ENCODE measurements at places on chromosomes 11 and 22.
A peak's percentile ranks its signal among the peaks of the same experiment; 100 is the strongest.

DNA sequence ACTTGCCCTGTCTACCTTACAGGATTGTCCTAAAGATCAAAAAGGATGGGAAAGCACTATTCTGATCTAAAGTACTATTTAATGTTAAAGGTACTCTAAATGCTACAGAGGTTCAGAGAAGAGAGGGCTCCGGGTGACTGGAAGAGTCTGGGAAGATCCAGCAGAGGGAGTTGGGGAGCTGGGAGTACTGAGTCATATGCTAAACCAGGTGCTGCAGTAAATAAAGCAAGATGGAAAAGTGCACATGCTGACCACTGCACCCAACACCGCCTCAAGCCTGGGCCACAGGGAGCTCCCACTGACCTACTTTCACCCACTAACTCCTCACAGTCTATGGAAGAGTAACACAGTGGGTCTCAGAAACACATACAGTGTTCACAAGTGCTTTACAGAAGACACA is 49.3 kb downstream of the WT1 start:
- DNase-seq, result peak; percentile 71

- no peak for DNase-seq
Measured at GRCh38 chr11:8533332-8533731, 60.7 kb downstream of the STK33 start.

DNA sequence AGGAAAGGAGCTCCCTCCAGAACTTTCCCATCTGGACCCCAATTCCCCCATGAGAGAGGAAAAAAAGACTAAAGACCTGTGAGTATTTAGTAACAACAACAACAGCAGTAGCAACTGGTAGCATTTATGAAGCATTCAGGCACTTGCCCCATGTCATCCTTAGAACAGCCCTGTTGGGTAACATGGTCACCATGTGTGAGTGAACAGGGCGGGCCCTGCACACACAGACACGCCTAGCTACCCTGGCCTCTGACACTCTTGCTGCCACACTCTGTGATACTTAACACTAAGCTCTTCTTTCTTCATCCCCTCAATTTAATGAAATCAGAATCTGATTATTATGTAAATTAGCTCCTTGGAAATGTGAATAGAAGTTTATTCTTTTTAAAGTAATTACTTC is 26.1 kb upstream of the SLC25A18 start:
- no peak for DNase-seq

DNA sequence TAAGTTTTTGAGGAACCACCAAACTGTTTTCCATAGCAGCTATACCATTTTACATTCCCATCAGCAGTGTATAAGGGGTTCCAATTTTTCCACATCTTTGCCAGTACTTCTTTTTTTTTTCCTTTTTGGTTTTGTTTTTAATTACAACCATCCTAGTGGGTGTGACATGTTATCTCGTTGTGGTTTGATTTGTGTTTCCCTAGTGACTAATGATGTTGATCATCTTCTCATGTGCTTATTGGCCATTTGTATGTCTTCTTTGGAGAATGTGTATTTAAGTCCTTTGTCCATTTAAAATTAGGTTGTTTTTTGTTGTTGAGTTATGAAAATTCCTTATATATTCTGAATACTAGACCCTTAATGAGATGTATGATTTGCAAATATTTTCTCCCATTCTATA is 59.3 kb downstream of the STIM1 start:
- DNase-seq, result peak; percentile 35

- no peak for DNase-seq
Measured at GRCh38 chr11:44998051-44998450, 47.4 kb upstream of the TP53I11 start.

DNA sequence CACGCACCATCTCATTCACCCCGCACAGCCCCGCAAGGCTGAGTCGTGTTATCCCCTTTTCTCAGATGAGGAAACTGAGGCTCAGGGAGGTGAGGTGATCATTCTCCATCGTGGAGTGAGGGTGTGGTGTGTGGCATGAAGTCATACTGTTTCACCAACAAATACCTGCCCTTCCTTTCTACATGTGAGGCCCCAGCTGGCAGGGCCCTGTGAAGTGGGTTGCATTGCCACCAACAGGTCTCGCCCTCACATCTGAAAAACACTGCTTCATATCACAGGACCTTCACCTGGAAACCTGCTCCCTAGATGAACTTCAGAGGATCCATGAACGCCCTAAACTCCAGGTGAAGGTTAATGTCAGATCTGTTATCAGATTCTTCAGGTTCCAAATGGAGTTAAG is 4.3 kb downstream of the SSTR3 start:
- no peak for DNase-seq

GRCh38 chr11:18299721-18300120 is 22.2 kb downstream of the HPS5 start:
- no peak for DNase-seq

DNA sequence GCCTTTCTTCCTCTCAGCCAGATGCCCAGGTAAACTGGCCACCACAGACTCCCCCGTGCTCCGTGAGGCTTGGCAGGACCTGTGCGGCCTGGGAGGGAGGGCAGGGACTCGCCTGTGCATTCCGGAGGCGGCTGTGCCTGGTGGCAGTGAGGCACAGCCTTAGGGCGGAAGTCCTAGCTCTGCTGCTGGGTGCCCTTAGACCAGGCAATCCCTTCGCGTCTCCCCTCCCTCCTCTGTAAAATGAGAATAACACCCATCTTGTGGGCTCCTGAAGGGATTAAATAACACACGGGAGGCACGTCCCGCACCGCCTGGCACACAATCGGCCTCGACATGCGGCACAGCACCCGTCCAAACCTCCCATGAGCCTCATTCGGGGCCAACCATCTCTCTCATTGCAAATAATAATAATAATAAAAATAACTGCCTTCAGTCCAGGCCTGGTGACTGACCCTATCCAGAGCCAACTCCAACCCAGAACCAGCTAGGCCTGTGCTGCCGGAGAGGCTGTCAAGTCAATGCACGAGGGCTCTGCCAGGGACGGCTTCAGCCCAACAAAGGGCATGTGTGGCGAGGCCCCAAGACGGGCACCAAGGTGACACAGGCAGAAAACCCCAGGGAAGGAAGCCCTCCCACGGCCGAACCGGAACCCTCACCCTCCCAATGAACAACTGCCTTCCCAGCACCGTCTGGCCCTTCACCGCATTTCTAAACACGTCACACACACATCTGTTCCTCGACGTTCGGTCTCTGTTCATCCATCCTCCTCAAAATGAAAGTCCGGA is 8.2 kb downstream of the LTO1 start:
- DNase-seq, result no peak

- DNase-seq, result no peak
Measured at GRCh38 chr11:3686751-3687150, 15.6 kb upstream of the CHRNA10 start.

DNA sequence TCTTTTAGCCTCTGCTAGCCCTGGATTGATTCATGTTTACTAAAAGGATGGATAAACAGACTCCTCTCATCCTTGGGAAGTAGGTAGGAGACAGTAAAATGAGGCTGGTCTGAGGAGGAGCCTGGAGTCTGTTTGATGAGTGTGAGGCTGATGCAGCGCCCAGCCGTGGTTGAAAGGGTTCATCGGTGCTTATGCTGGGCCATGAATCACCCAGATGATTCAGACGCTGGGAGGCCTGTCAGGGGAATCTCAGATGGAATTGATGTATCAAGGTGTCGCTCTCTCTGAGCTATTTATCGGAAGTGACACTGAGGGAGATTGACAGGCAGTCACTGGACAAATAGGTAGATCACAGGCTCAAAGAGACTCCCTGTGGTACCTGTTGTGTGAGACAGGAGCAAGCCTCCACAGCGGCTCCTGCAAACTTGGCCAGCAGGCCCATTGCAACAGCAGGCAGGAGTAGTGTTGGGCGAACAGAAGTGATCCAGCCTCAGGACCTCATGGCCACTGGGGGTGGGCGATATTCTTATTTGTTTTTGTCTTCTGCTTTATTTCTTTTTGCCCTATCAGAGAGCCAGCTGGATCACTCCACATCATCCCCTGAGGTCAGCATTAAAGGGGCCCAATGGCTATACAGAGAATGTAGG is 109.9 kb upstream of the CADM1 start:
- peak; percentile 69 for DNase-seq

DNA sequence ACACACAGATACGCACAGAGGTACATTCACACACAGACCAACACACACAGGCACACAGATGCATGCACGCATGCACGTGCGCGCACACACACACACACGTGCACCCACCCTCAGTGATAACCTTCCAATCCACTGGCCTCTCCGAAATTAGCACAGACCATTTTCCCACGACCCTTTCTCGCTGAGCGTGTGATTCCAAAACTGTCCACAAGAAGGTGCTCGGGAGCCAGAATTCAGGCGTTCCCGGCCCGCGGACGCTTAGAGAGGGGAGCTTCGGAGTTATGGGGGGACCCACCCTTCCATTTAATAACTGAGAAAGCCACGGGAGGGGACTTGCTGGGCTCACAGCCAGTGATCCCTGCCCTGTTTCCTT is 33.8 kb upstream of the SLC35C1 start:
- peak; percentile 74 for DNase-seq

- peak; percentile 39 for DNase-seq
Measured at GRCh38 chr11:35011389-35011788, 95.0 kb downstream of the PDHX start.

- DNase-seq, result no peak
Measured at GRCh38 chr11:75425422-75425821, 7.6 kb downstream of the KLHL35 start.

DNA sequence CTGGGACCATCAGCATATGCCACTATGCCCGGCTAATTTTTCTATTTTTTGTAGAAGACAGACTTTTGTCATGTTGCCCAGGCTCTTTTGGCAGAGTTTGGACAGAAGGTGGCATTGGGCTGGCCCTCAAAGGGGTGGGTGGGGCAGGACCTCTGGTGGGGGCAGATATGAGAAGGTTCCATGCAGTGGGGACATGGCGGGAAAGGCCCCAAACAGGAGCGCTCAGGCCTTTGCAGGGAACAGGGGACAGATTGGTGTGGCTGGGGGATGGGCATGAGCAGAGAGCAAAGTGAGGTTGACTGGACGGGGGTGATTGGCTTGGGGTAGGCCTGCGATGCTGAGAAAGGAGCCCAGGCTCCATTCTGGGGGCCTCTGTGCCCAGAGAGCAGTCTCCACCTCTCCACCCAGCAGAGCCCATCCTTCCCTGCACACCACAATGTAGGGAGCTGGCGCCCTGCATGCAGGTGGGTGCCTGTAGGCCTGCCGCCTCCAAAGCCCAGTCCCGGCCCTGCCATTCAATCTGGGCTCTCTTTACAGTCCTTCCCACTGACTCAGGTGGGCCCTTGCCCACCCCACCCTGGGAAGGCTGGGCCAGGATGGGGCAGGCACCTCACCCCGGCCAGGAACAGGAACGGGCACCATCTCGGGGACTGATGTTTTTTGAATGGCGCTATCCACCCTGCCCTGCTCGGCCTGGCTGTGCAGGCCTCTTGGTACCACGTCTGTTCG is 98.7 kb downstream of the MORC2 start:
- no peak for DNase-seq

- no peak for DNase-seq
Measured at GRCh38 chr22:28903080-28903479, 19.7 kb downstream of the ZNRF3 start.

- no peak for DNase-seq
Measured at GRCh38 chr11:75497788-75498409, 27.8 kb downstream of the GDPD5 start.

- no peak for DNase-seq
Measured at GRCh38 chr11:75733431-75734107, 15.9 kb downstream of the MOGAT2 start.

- DNase-seq, result peak; percentile 82
Measured at GRCh38 chr22:46894081-46894671, 131.7 kb downstream of the TBC1D22A start.

DNA sequence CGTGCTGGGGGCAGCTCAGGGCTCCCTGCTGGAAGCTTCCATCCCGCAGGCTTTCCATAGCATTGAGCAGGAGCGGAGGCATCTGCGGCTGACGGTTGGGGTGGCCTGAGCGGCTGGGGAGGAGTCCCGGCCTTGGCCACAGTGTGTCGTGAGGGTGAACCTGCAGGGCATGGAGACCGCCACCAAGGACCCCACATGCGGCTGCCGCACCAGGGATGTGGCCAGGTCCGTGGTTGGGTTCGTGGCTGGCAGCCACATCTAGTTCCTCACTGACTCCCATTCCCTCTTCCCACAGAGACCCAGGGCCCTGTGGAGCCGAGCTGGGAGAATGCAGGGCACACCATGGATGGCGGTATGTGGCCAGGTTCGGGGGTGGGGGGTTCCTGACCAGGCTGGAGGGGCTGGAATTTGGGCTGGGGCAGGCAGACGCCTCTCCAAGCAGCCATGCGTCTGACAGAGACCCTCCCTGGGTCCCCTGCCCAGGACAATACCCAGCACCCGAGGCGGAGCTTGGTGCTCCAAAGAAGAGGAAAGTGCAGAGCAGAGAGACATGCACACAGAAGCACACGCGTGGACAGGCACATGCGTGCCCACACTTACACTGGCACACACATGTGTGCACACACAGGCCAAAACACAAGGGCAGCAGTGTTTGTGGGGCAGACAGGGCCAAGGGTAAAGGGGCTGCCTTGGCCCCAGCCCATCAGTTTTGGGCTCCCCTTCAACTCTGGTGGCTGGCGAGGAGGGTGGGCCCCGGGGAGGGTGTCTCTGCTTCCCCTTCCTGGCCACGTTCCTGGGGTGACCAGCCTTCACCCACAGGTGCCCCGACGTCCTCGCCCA is 2.7 kb downstream of the MUC5B start:
- DNase-seq, result no peak

GRCh38 chr11:19673924-19674729 is 38.5 kb upstream of the NAV2 start:
- DNase-seq, result peak; percentile 28

- no peak for DNase-seq
Measured at GRCh38 chr11:134655189-134655989, 243.3 kb upstream of the B3GAT1 start.

DNA sequence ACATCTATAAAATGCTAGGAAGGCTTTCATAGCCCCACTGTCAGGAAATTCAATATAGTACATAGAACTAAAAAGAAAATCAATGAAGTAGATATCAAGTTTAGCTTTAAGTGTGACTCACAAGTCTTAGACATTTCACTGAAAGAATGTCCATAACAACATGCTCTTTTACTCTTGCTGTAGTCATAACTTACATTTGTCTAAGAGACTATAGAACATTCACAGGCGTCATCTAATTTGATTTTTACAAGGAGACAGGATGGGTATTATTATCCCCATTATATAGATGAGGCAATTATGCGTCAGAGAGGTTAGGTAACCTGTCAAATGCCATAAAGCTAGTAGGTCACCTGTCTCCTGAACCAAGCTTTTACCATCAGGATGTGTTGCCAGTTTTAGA is 36.9 kb downstream of the BDNF start:
- no peak for DNase-seq

DNA sequence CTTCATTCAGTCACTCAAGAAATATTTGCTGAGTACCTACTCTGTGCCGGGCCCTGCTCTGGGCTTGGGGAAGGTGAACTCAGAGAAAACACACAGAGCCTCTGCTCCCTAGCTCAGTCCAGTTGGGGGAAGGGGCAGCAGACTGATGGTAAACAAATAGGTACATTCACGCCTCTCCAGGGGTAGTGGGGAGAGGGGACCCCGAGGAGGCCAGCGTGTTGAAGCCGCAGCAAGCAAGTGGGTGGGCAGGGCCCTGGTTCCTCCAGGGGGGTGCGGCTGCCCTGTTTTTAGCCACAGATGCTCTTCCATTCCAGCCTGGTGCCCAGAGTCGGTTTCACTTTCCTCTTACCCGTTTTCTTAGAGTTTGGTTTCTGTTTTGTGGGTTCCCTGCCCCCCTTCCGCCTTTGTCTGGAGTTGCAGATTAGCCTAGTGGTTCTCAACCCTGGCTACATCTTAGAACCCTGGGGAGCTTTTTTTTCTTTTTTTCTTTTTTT is 8.7 kb downstream of the DRAP1 start:
- DNase-seq, result peak; percentile 44

Data from mesenchymal stem cell (in vitro differentiated cells and primary cell).